Cardiac muscle cell (in vitro differentiated cells and primary cell): ENCODE measurements at places on chromosomes 4 and X.
A peak's percentile ranks its signal among the peaks of the same experiment; 100 is the strongest.

- no peak for DNase-seq
Observed at GRCh38 chrX:135437867-135438733, 16.4 kb downstream of the SMIM10L2A start.

GRCh38 chrX:137432609-137433008 lies 133.3 kb upstream of the ZIC3 start:
- DNase-seq: peak; percentile 37

GRCh38 chr4:21544415-21544814 lies 404.2 kb downstream of the KCNIP4 start:
- peak; percentile 88 for DNase-seq

- peak; percentile 76 for DNase-seq
Observed at GRCh38 chrX:14095702-14096101, 66.0 kb upstream of the GEMIN8 start.

GRCh38 chr4:38688676-38689355 lies 24.8 kb downstream of the KLF3 start:
- no peak for DNase-seq

GRCh38 chr4:85725721-85726170 lies 250.8 kb downstream of the ARHGAP24 start:
- DNase-seq: peak; percentile 62

DNA sequence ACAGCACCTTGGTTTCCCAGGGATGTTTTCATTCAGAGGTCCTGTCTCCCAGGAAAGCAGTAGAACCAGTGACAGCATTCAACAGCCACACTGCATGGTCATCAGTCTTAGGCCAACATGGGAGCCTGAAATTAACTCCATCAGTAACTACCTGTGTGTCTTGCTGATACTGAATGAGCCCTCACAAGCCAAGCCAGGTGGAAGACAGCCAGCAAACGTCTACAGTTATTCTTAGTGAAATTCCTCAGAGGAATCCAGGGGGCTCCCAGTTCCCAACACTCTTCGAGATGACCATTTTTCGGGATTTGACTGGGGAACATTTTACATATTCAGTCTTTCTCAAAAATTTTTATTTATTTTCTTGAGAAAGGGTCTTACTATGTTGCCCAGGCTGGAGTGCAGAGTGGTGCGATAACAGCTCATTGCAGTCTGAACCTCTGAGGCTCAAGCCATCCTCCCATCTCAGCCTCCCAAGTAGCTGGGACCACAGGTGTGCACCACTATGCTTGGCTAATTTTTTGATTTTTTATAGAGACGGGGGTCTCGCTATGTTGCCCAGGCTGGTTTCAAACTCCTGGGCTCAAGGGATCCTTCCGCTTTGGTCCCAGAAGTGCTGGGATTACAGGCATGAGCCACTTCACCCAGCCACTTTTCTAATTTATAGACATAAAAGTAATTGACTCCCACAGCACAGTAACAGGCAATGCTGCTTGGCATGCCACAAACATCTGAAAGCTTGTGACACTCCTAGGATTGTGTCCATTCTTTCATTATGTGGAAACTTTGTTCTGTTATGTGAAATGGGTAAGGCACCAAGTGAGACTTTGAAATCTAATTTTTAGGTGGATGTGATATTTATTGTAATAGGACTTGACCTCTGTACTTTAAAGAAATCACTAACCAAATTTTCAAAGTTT lies 116.9 kb downstream of the SOWAHB start:
- DNase-seq: no peak

GRCh38 chrX:133994576-133994975 lies 9.2 kb upstream of the GPC3 start:
- peak; percentile 37 for DNase-seq

DNA sequence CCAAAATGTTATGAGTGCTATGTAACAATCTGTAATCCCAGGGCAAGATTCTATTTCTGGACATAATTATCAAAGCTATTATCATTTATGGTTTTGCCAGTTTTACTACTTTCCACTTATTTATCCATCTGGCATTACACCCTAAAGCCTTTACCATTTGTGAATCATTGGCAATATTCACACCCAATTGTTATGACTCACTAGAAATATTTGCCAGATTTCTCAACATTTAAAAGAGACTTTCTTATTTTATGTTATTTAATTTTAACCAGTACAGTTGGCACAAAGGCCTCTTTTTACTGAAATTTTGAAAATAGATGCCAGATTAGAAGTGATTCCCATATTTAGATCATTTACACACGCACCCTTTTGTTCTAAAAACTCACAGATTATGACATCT lies 242.7 kb upstream of the WDFY3 start:
- DNase-seq: no peak
